NCI-H446 treated with DMSO at 0.1 percent for 48 hours (cell line): ENCODE measurements at places on chromosomes 1 and 21.

GRCh38 chr1:165927169-165927568, 99.8 kb downstream of the UCK2 start:
- no peak for DNase-seq

DNA sequence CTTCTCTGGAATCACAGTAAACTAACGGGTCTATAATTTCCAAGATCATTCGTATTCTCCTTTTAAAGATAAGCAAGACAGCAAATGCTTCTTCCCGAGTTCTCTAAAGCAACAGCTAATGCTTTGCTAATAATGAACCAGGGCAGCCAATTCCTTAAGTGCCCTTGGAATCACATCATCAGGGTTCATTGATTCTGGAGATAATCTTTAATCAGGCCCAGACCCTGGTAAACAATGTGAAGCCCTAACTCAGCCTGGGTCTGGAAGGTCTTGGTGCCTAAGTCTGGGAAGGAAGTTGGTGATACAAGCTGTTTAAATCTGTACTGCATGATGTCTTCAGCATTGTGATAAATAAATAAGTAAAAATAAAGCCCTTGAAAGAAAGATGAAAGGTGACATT, 18.4 kb downstream of the ERI3 start:
- DNase-seq: no peak

GRCh38 chr1:201490708-201491131, 16.2 kb downstream of the CSRP1 start:
- no peak for DNase-seq

GRCh38 chr1:25563330-25564215, 20.2 kb downstream of the LDLRAP1 start:
- DNase-seq: no peak

- no peak for DNase-seq
Observed at GRCh38 chr1:185132534-185132933, 24.2 kb downstream of the TRMT1L start.

GRCh38 chr1:19450811-19451515, 34.4 kb downstream of the CAPZB start:
- peak; percentile 85 for DNase-seq

DNA sequence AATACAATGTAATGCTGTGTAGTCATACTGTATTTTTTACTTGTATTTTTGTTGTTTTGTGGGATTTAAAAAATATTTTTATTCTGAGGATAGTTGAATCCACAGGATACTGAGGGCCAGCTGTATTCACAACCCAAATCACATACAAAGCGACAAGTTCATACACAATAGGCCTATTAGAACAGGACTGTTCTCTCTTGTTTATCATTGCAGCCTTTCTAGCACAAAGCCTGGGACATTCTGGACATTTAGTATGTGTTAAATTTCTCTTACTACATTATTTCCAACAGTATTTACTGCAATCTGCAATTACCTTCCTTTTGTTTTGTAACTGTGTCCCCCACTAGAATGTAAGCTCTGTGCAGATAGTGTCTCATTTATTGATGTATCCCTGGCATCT, 65.4 kb downstream of the SLC35A3 start:
- DNase-seq: no peak

GRCh38 chr21:35405981-35406380, 356.9 kb upstream of the RUNX1 start:
- DNase-seq: no peak

- DNase-seq: no peak
Observed at GRCh38 chr1:202213361-202214088, 19.9 kb downstream of the LGR6 start.

DNA sequence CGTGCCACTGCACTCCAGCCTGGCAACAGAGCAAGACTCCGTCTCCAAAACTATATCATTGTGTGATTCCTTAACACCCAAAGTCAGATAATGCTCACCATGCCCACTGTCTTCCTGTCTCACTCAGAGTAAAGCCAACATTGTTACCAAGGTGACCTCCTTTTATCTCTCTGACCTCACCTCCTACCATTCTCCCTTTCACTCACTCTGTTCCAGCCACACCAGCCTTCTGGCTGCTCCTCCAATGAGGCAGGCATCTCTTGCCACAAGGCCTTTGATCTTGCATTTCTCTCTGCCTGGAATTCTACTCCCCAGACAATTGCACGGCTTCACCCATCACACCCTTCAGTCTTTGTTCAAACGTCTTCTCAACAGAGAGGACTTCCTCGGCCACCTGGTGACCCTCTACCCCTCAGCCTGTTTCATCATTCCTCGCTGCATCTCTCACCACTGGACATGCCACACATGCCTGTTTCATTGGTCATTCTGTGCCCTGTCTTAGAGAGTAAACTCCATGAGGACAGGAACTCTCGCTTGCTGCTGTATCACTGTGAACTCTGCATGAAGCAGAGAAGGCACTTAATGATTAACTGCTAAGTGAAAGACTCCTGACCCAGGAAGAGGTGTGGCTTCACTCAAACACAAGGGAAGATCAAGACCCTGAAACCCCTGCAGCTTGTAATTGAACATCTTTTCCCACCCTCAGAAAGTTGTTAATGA, 67.1 kb upstream of the CAPZB start:
- no peak for DNase-seq

DNA sequence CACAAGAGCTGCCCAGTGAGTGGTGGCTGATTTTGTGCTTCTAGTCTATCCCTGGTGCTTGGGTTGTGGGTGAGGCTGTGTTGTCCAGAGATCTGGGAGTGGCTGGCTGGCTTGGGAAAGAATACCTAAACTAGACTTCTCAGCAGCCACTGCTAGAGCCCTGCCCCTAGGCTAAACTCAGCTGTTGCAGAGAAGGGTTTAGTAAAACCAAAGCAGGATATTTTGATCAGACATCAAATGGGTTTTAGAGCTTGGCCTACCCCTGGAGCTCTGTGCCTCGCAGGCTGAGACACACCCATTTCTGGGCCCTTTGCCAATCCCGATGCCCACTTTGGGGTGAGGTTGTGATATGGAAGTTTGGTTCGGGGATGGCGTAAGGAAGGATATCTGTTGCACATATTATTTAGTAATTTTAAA, 88.5 kb downstream of the UCK2 start:
- DNase-seq: no peak

DNA sequence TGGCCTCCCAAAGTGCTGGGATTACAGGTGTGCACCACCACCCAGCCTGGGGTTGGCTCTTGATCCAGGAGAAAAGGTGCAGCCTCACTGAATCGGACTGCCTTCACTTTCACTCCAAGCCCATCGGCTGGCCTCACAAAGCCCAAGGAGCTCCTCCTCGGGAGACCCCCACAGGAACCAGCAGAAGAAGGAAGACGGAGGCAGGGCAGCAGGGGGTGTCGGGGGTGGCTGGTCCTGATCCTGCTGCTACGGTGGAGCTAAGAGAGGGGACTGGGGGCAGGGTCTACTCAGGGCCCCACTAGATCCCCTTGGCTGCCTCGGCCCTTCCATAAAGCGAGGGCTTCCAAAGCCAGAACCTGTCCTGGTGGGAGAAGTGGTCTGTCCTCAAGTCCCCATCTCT, 93.9 kb downstream of the STUM start:
- DNase-seq: no peak

- no peak for DNase-seq
Observed at GRCh38 chr1:217363319-217363718, 267.6 kb downstream of the GPATCH2 start.

DNA sequence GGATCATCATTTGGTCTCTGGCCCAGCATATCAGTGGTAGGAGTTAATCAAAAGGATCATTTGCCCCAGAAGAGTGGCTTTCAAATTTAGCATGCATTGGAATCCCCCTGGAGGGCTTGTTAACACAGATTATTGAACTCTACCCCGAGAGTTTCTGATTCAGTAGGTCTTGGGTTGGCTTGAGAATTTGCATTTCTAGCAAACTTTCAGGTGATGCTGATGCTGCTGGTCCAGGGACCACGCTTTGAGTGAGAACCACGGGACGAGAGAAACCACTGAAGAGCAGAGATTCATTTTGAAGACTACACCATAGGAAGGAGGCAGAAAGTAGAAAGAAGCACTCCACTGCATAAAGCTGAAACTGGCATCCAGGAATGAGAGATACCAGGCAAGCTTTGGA, 81.3 kb upstream of the DUSP10 start:
- DNase-seq: no peak

DNA sequence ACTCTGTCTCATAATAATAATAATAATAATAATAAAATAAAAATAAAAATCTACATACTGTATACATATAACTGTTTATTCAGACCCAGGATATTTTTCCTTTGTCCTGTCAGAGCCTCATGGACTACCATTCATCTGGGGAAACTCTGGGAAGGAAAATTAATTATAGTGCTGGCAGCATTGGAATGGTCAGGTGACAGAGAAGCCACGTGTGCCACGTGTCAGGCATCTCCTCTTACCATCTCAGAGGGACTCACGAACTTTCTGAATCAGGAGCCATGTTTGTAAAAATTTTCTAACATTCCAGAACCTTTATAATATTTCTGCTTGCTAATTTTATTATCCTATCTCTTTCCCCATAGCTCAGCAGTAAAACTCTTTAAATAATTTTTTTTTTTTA, 97.8 kb upstream of the HNRNPU start:
- DNase-seq: no peak

GRCh38 chr1:63937461-63938022, 163.7 kb downstream of the ROR1 start:
- no peak for DNase-seq

GRCh38 chr1:64309431-64309831, 106.0 kb downstream of the UBE2U start:
- no peak for DNase-seq

DNA sequence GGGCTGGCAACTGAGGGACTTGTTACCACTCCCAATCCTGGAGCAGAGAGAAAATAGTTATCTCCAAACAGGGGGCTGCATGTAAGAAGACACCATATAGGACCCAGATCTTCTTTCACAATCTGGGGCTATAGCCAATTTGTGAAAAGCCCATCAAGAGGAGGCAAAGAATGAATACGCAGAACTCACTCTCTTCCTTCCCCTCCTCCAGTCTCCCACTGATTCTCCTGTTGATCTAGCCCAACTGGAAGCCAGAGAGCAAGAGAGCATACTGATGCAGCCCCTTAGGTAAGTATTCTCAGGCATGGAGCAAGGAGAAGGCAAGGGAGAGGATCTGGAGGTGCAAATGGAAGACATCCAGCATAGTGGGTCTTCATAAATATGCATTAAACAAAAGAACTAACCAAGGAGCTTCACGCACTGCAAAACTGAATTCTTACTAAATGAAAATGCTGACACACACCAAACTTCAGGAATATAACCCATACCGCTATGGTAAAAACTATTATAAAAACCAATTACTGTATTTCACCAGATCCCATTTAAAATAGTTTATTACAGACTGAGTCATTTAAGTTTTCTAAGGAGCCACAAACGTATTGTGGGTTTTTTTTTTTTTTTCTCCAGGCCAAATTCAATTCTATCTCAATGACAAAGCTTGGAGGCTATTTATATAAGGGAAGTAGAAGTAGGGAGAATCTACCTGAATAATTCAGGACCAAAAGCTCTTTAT, 15.5 kb upstream of the HMGB4 start:
- no peak for DNase-seq

GRCh38 chr1:204046346-204046745, 26.6 kb upstream of the SOX13 start:
- peak; percentile 78 for DNase-seq

DNA sequence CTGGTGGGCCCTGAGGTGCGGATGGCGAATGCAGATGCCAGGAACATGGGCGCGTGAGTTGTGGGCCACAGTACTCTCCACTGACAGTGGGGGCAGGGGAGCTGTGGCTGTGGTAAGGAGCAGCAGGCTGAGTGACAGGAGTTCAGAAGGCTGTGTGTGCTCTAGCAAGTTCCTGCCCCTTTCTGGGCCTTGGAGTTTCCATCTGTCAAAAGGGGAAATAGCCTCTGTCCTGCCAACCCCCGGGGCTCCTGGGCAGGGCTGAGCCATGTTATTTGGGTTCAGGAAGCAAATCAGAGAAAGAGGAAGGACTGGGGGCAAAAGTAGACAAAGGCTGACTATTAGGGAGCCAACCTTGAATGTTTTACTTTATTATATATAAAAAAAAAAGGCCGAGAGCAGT, 19.5 kb upstream of the MFN2 start:
- DNase-seq: no peak

- no peak for DNase-seq
Observed at GRCh38 chr1:223233019-223233409, 90.0 kb upstream of the TLR5 start.

- no peak for DNase-seq
Observed at GRCh38 chr1:203612932-203613682, 13.5 kb upstream of the ATP2B4 start.

- DNase-seq: no peak
Observed at GRCh38 chr1:91891454-91891853, 5.5 kb upstream of the TGFBR3 start.

- no peak for DNase-seq
Observed at GRCh38 chr1:160419150-160419837, 18.9 kb downstream of the VANGL2 start.

GRCh38 chr1:228096416-228097332, 6.5 kb downstream of the C1orf35 start:
- DNase-seq: no peak

- no peak for DNase-seq
Observed at GRCh38 chr21:45811136-45811535, 167.6 kb downstream of the PCBP3 start.

- DNase-seq: no peak
Observed at GRCh38 chr1:112143871-112144441, 154.5 kb upstream of the KCND3 start.

DNA sequence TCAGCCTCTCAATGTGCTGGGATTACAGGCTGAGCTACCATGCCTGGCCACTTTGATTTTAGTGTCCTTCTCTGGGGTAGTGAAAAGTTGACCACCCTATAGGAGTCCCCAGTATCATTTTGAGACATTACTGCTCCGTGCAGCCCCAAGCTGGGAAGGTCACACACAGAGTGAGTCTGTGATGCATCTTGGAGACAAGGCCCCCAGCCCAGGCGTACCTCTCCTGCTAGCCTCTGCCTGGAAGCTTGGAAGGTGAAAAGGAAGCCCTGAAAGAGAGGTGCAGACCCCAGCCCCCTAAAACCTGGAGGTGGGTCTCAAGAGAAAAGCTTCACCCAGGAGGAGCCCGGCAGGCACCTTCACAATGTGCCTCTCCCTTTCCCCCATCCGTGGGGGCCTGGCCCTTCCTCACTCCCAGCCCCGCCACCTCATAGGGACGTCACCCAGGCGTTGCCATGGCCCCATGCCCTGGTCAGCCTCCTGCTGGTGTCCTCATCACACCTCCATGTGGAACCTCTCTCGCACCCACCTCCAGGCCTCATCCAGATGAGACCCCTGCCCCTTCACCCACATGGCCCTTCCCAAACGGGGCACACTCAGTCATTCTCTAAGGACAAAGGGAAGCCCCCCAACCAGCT, 5.6 kb upstream of the ARF1 start:
- no peak for DNase-seq

GRCh38 chr1:150464422-150464826, 22.8 kb upstream of the TARS2 start:
- no peak for DNase-seq
